Breast epithelium (tissue), 4 donors: ENCODE measurements at places on chromosomes 1 and 21. TPM values are rescaled to one million over a fixed set of nuclear protein-coding genes. Genes with fewer than 3 reads are reported as not detected.

GLMN gene
- 17.0 TPM for total RNA-seq

OR2L13 gene
- total RNA-seq, result 0.29 TPM

PRKAA2 gene
- total RNA-seq, result 11.8 TPM

GABRD gene
- total RNA-seq, result not detected

ACKR1 gene
- 83.2 TPM for total RNA-seq

HSF2BP gene
- 1.3 TPM for total RNA-seq

UMODL1 gene
- not detected for total RNA-seq

PNRC2 gene
- total RNA-seq, result 163 TPM

MIS18A gene
- total RNA-seq, result 4.2 TPM

TMEM54 gene
- total RNA-seq, result 109 TPM

RGS16 gene
- total RNA-seq, result 1.3 TPM

ACTN2 gene
- total RNA-seq, result 0.48 TPM

LHX8 gene
- not detected for total RNA-seq

EIF4G3 gene
- total RNA-seq, result 50.8 TPM

GRCh38 chr1:201842472-201843027 is 13.6 kb downstream of the IPO9 start:
- no peak for DNase-seq

DNA sequence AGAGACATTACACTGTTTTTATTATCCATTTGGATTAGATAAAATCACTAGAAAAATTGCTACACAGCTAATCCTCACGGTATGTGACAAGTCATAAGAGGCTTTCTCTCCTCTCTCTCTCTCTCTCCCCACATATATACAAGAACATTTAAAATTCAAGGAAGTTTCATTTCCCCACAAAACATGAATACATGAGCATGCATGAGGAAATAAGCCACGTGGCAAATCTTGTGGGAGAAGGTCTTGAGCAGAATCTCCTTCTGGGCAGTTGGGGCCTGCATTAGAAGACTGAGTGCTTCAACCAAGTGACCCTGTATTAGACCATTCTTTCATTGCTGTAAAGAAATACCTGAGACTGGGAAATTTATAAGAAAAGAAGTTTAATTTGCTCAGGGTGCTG is 1313.1 kb downstream of the MRPL39 start:
- DNase-seq, result no peak

DNA sequence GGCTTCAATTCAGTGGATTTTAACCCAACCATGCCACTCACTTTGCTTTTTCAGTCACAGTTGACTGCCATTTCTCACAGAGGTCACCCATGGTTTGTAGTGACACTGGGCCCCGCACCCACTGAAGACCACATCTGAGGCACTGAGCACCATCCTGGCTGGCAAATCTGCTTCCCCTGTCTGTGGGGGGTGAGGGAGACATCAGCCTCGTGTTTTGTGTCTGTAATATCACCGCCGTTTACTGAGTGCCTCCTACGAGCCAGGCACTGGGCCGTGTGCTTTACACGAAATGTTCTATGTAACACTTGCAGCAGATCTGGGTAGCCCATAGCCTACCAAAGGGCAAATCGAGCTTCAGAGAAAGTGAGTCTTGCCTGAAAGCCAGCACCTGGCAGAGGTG is 161.8 kb downstream of the PGBD5 start:
- DNase-seq, result no peak

GRCh38 chr1:30842697-30843354 is 65.7 kb downstream of the SDC3 start:
- DNase-seq, result no peak

GRCh38 chr1:75274920-75275506 is 140.8 kb downstream of the LHX8 start:
- no peak for DNase-seq

DNA sequence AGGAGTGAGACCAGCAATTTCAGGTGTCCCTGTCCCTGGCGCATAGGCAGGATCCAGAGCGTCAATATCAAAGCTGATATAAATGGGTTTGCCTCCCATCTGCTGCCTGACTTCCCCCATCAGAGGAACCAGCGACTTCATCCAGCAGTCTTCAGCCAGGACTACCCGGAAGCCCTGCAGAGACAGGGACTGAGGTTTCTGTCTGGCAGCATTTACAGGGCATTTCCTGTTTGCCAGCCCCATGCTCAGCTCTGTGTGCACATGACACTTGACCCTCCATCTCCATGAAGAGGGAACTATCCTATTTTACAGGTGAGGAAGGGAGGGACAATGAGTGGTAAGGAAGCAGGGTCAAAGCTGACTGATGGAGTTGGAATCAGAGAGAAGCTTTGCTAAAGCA is 7.2 kb downstream of the AGMAT start:
- no peak for DNase-seq

GRCh38 chr1:165942927-165943597 is 115.6 kb downstream of the UCK2 start:
- no peak for DNase-seq

DNA sequence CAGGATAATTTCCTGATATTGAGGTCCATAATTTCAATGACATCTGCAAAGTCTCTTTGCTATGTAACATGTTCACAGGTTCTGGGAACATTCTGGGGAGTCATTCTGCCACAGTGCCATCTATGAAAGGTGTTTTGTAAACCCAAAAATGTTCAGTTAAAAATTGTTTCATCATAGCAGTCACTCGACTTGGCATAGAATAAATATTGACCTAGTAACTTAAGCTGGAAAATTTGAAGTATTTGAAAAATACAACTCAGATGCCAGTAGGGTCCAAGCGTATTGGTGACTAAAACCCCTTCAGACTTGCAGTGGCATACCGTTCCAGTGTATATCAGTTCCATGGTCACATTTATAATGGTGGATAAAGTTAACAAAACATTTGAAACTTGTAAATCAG is 6.8 kb downstream of the DESI2 start:
- no peak for DNase-seq

GRCh38 chr1:208533746-208534598 is 289.8 kb upstream of the PLXNA2 start:
- DNase-seq, result no peak

DNA sequence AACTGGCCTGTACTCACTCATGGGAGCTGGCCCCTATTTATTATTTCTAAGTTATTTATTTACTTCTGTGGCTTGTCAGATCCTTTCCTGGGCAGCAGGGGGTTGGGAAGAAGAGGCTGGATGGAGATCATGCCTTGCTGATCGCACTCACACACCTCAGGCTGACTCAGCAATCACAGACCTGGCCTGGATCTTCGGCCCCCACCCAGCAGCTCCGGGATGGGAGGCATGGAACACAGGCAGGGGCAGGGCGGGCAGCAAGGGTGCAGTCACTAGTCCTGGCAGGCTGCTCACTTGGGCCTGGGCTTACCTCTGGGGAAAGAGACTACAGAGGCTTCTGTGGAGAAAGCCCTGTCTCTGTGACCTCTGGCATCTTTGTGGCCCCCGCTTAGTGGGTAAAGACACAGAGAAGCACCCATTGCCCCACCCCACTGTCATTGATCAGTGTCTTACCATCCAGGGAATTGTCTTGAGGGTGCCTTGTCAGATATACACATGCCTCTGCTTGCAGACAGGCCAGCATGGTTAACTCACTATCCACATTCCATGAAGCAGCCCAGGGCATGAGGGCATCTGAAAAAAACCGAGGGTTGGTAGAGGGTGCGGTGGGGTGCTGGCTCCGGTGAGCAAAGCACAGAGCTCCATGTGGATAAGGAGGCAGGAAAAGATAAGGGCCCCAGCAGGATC is 3.7 kb downstream of the ARTN start:
- DNase-seq, result no peak

DNA sequence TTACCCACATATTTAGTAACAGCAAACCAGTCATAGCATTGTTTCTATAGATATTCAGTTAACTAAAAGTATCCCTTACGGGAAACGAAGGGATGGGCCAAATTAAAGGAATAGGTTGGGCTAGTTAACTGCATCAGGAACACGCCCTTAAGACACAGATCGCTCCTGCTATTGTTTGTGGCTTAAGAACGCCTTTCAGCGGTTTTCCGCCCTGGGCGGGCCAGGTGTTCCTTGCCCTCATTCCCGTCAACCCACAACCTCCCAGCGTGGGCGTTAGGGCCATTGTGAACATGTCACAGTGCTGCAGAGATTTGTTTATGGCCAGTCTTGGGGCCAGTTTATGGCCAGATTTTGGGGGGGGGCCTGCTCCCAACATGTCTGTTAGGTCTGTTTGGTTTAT is 14.7 kb downstream of the TNFRSF18 start:
- no peak for DNase-seq
